Osteoblast (primary cell): ENCODE measurements at places on chromosomes 2 and 18. TPM values are rescaled to one million over a fixed set of nuclear protein-coding genes. Genes with fewer than 3 reads are reported as not detected.
A peak's percentile ranks its signal among the peaks of the same experiment; 100 is the strongest.

DNA sequence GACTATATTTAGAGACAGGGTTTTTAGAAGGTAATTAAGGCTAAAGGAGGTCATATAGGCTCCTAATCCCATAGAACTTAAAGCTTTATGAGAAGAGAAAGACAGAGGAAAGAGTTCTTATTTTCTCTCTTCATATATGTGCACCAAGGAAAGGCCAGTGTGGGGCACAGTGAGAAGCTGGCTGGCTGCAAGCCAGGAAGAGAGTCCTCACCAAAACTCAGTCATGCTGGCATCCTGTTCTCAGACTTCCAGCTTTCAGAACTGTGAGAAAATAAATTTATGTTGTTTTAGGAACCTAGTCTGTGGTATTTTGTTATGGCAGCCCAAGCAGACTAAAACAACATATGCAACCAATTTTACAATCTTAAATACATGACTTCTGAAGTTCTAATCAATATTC lies 31.5 kb upstream of the ATIC start:
- DNase-seq, result no peak

- no peak for DNase-seq
These were observed 3.6 kb upstream of the TSPYL6 start for GRCh38 chr2:54259413-54260240.

GRCh38 chr2:212791569-212791968 lies 253.0 kb upstream of the ERBB4 start:
- no peak for DNase-seq

- DNase-seq, result no peak
These were observed 385.7 kb downstream of the MBD2 start for GRCh38 chr18:53838746-53839145.

GRCh38 chr2:75594596-75594995 lies 33.9 kb upstream of the EVA1A start:
- no peak for DNase-seq

The LYG2 gene
- total RNA-seq, result not detected in 2 replicates

DNA sequence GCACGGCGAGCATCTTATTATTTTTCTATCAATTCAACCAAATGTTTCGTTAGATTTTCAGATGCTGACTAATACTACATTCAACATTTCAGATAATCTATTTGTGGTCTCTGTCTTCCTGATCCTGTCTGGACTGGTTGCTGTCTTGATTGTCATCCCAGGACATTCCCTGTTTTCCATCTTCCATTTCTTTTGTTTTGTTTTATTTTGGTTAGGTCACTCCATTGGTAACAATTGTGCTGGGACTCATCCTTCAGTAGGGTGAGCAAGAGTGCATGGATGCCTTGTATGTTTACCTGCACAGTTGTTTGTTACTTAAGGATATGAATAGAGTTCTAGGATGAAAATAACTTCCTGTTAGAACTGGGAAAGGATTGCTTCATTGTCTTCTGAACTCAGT lies 55.9 kb upstream of the ACYP2 start:
- no peak for DNase-seq

DNA sequence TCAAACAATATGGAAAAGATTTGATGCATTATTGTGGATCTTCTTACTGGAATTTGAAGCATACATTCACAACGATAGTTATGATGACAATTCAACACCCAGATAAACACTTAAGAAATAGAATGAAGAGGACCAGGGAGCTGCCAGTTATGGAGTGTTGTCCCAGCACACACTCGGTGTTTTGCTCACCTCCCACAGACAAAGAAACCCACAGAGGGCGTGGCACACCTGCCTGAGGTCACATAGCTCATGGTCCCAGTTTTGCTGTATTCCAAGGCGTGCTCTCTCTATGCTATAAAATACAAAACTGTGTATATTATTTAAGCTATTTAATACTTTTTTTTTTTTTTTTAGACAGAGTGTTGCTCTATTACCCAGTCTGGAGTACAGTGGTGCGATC lies 31.1 kb downstream of the EFR3B start:
- DNase-seq, result no peak

DNA sequence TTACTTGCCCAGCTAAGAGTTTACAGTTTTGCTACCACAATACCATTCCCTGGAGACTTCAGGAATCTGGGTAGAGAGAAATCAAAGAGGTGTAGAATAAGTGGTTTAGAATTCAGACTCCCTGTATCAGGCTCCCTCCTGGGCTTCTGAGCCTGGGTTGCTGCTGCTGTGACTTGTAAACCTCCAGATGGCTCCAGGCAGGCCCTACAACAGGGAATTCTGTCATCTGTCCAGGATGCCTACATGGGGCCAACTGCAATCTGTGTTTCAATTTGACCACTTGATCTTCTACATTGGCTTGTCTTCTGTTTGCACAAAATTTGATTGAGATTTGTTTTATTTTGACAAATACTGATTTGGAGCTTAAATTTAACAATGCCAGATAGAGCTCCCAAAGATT lies 183.9 kb downstream of the RAD51AP2 start:
- DNase-seq, result peak; percentile 6

GRCh38 chr2:3289526-3289925 lies 88.1 kb downstream of the EIPR1 start:
- peak; percentile 77 for DNase-seq

- no peak for DNase-seq
These were observed 60.0 kb downstream of the PIKFYVE start for GRCh38 chr2:208326016-208326415.

GRCh38 chr2:28251337-28251736 lies 141.3 kb upstream of the FOSL2 start:
- no peak for DNase-seq

DNA sequence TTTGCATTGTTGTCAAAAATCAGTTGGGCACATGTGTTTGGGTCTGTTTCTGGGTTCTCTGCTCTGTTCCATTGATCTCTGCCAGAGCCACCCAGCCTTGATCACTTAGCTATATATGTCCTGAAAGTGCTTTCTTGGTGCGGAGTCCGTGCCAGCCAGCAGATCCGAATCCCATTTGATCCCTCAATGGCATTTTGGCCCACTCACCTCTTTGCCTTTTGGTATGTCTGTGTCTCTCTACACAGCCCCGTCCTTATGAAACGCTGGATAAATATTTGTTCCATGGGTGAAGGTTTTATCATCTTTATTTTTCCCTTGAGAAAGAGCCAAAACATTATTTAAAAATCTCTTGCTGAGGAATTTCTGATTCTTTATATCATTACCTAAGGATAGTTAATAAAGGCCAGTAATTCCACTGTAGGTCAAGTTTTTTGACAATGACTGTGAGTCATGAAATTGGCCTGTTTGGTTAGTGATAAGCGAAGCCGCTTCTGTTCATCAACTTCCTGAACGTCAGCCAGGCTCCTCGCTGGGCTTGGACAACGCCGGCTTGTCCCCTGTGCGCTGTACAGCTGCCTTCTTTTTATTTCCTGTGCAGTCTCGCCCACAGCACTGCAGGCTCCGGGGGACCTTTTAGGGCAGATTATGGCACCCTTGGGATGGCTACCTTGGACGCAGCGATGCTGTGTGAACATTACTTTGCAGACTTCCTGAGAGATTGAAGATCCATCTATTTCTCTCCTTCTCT lies 24.9 kb downstream of the MTCL1 start:
- peak; percentile 95 for DNase-seq

The POTEJ gene
- not detected in 2 replicates for total RNA-seq

DNA sequence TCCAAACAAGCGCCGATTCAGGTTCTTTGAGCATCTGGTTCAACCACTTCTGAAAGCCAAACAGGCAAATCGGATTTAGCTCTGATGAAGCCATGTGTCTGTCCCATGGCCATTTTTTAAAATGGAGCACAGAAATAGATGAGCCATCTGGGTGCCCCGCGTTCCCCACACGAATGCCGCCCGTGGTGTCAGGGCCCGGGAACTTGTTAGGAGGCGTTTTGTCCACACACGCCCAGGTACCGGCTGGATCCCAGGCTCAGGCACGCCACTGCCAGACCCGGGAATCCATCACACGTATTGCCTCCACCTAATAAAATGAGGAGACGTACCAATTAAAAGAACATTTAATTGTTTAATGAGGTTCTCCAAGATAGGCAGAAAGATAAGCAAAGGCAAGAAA lies 374.4 kb upstream of the SALL3 start:
- DNase-seq, result no peak

The ZNF804A gene
- total RNA-seq, result under 0.01 TPM in 1 of 2 replicates, not detected in the other

- DNase-seq, result peak; percentile 80
These were observed 5.2 kb upstream of the GPD2 start for GRCh38 chr2:156430980-156431358.
